ENCODE measurements at places on chromosomes 6 and 20.
A peak's percentile ranks its signal among the peaks of the same experiment; 100 is the strongest.

GRCh38 chr6:137736048-137736818 lies 130.8 kb upstream of the TNFAIP3 start:
- DNase-seq = peak; percentile 48

- no peak for DNase-seq
These were observed 64.4 kb upstream of the IYD start for GRCh38 chr6:150304429-150304828.

- no peak for DNase-seq
These were observed 50.5 kb downstream of the NKAIN2 start for GRCh38 chr6:123854201-123854600.

GRCh38 chr6:11876934-11877433 lies 98.4 kb upstream of the ADTRP start:
- no peak for DNase-seq

- no peak for DNase-seq
These were observed 273.4 kb downstream of the KIF16B start for GRCh38 chr20:16299897-16300296.

DNA sequence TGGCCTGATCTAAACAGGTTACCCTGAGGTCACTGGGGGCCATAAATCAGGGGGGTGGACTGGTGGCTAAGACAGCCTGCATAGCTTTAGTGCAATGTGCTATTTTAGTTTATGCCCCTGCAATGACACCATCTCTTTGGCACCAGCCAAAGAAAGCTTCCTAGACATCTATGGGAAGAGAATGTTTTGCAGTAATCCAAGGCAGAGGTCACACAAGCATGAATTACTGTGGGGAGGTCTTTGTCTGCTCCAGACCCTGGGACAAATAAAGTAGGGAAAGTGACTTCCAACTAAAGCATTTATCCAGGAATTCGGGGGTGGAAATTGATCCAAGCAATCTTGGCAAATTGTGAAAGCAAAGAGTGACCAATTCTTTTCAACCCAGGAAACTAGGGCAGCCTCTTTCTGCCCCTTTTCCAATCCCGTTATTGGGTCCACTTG lies 5.3 kb downstream of the RIPOR2 start:
- no peak for DNase-seq

DNA sequence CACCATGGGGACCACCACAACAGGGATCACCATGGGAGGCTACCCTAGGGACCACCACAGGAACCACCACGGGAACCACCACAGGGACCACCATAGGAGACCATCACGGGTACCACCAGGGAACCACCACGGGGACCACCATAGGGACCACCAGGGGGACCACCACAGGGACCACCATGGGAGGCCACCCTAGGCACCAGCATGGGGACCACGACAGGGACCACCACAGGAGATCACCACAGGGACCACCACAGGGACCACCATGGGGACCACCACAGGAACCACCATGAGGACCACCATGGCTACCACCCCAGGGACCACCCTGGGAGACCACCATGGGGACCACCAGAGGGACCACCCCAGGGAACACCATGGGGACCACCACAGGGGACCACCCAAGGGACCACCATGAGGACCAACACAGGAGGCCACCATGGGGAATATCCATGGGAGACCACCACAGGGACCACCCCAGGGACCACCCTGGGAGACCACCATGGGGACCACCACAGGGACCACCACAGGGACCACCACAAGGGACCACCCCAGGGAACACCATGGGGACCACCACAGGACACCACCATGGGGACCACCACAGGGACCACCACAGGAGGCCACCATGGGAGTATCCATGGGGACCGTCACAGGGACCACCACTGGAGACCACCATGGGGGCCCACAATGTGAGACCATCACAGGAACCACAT lies 67.6 kb upstream of the MPC1 start:
- DNase-seq = no peak

- no peak for DNase-seq
These were observed 37.3 kb downstream of the MAPK14 start for GRCh38 chr6:36064770-36065396.

- no peak for DNase-seq
These were observed 12.1 kb downstream of the PTCHD4 start for GRCh38 chr6:48098923-48099322.

DNA sequence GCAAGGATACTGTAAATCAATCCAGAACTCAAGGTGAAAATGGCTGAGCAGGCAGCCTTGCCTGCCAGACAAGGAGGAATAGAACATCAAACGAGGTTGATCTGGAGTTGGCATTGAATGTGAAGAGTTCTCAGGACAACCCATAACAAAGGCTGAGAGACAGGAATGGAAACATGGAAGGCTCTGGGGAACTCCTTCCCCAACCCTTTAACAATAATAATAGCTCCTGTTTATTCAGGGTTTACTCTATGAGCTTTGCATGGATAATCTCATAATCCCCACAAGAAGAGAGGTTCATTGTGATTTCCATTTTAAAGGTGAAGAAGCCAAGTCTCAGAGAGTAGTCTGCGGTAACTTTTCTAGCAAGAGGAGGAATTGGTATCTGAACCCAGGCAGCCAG lies 151.7 kb downstream of the SOD2 start:
- DNase-seq = no peak

GRCh38 chr20:23687986-23688385 lies 852 bp downstream of the CST4 start:
- no peak for DNase-seq

Measured in CD4-positive, alpha-beta T cell treated with Interleukin-10 for 1 hour (primary cell).